Occipital lobe (tissue), 3 donors: ENCODE measurements at places on chromosomes 7 and 10. TPM values are rescaled to one million over a fixed set of nuclear protein-coding genes. Genes with fewer than 3 reads are reported as not detected.

The GIMAP4 gene
- total RNA-seq: 11.4 TPM

The GSAP gene
- 12.6 TPM for total RNA-seq

The TAS2R5 gene
- total RNA-seq: 3.4 TPM

The ANKRD1 gene
- total RNA-seq: not detected
